Muscle of arm (tissue), 14 donors: ENCODE measurements at places on chromosomes 2 and 18.

DNA sequence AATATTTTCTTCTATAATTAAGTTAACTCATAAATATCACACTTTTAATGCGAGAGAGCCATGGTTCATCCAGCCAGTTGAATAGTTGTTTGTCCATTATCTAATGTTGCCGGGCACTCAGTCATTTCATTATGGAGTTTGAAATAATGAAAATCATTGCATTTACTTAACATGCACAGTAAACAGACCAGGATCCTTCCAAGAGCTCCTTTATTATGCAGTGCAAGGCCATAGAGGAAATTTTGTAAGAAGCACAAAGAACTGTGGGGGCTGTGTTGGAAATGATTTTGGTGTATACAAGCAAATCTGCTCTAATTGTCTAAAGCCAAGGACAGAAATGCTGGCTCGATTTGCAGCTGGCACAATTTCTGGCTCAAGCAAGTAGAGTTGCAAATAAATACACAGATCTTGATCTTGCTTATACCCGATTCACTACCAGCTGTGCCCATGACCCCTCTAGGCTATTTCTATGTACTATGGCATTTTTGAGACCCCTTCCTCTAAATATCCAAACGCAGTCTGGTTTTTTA, 400.3 kb upstream of the HNRNPA3 start:
- DNase-seq: no peak

DNA sequence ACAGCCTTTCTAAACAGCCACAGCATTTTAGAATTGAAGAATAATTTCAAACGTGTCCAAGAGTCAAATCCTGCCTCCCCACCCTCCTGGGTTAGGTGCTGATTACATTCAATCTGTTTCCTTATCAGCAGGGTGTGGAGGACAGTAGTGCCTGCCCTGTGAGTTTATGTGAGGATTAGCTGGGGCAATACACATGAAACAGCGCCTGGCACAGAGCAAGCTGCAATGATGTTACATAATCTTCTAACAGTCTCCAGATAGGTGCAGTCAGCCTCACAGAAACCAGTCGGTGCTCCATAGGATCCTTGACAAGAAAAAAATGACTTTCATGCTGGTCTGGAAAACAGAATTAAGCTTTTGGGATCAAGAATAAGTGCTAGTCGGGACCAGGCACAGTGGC, 91.7 kb upstream of the ITGA6 start:
- no peak for DNase-seq

GRCh38 chr2:204732019-204732418, 186.7 kb downstream of the PARD3B start:
- DNase-seq: no peak

DNA sequence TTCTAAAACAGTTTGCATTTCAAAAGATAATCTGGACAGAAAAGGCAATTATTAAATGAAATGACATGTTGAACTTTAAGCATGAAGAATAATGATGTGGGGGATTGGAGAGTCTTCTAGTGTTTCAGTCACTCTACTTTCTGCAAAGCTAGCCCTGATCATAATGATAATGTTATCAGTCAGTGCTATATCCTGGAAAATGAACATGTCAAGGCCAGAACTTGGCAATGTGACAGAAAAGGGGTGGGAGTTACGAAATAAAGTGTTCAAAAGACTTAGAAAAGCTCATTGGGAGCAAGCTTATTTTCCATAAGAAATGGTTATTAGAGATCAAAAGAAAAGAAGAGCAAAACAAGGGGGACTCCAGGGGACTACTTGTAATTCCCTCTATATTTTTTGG, 288.5 kb upstream of the SLC8A1 start:
- no peak for DNase-seq

- no peak for DNase-seq
These were observed 26.4 kb downstream of the KLHL23 start for GRCh38 chr2:169759987-169760386.

GRCh38 chr2:241272303-241273209, 42.9 kb downstream of the HDLBP start:
- peak; percentile 55 for DNase-seq

DNA sequence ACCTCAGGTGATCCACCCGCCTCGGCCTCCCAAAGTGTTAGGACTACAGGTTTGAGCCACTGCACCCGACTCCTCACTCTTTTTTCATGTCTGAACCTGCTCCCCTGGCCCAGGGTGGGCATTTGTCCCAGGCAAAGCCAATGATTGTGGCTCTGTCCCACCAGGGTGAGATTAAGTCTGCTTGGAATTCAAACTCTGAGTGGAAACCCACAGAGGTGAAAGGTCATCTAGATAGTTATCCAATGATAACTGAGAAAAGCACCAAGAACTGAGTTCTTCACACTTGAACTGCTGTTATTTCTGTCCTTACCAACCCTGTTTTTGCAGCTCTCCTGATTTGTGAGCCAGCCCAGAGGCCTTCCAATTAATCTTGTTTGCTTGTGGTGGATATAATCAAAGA, 62.4 kb upstream of the ACVR1 start:
- DNase-seq: no peak

- DNase-seq: no peak
These were observed 154.8 kb downstream of the MBP start for GRCh38 chr18:76977684-76978232.

GRCh38 chr2:79906139-79906890, 393.5 kb downstream of the CTNNA2 start:
- peak; percentile 24 for DNase-seq
